ENCODE measurements at places on chromosomes 4 and X.

DNA sequence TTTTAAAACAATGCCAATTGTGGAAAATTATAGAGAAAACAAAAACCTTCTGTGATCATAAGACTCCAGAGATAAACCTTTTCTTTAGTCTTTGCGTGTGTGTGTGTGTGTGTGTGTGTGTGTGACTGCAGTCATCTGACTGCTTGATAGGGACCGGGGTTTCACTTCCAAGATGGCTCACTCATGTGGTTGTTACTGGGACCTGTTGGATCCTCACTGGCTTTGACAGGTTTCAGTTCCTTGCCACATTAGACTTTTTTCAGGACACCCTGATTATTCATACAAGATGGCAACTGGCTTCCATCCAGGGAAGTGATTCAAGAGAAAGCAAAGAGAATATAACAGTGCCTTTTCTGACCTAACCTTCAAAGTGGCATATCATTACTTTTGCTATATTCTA lies 21.9 kb upstream of the MAD2L1 start:
- no peak for DNase-seq

GRCh38 chr4:6272863-6273660 lies 3.4 kb downstream of the WFS1 start:
- peak; percentile 99 for DNase-seq

DNA sequence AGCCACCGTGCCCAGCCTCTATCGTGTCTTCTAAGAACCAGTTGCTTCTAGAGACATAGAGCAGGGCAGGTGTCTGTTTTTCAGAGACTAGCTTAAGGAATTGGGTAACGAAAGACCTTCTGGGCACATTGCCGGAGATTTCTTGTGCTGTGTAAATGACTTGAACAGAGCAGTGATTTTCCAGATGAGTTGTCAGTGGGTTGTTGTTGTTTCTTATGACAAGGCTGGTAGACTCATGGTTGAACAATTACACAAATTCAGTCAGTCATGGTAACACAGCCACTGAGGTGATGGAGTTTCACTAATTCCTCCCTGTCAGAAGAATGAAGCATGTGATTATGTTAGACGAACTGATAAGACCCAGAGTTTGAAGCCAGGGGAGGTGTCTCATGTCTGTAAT lies 20.5 kb upstream of the DDX3X start:
- DNase-seq, result no peak

- DNase-seq, result no peak
Measured at GRCh38 chr4:89307446-89308160, at the start of gene GPRIN3. Gene GPRIN3, minus strand, starts transcription at chr4:89307800. Its CDS starts 57,690 bp downstream, at chr4:89250110.

- no peak for DNase-seq
Measured at GRCh38 chr4:154559494-154560418, 3.1 kb upstream of the FGB start.

DNA sequence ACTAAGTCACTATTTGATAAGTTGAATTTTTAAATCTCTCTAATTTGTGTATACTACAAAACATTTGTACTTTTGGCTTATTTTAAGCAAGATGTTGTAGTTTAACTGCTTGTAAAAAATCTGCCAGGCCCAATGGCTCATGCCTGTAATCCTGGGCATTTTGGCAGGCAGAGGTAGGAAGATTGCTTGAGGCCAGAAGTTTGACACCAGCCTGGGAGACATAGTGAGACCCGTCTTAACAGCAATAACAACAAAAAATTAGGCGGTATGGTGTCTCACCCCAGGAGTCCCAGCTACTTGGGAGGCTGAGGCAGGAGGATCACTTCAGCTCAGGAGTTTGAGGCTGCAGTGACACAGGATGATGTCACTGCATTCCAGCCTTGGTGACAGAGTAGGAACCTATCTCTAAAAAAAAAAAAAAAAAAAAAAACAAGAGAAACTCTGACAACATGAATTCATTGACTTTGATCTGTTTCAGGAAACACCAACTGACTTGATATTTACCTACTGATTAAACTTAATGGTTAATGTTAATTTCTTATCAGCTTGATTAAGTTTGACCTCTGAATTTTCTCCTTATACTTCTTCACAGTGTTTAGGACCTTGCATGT lies 8.9 kb downstream of the FHIP1A start:
- no peak for DNase-seq

- DNase-seq, result peak; percentile 3
Measured at GRCh38 chrX:121000589-121000988, 15.0 kb upstream of the CT47A1 start.

DNA sequence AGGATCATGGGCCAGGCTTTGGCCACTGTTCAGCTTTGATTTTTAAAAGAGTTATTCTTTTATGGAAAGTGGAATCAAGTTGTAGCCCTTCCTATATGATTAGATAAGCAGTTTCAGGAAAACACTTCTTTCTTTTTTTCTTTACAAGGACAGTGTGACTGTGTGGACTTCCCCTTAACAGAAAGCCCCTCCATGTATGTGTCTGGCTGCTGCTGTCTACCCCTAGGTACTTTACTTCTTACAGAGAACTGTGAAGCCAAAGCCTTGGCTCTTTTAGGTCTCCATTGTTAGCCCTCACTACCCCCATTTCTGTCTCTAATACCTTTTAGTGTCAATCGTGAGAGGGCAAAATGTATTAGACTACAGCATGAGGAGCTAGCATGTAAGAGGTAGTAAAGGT lies 19.1 kb downstream of the VSIG1 start:
- DNase-seq, result no peak

GRCh38 chr4:3936184-3936583 lies 170.0 kb downstream of the ADRA2C start:
- no peak for DNase-seq

DNA sequence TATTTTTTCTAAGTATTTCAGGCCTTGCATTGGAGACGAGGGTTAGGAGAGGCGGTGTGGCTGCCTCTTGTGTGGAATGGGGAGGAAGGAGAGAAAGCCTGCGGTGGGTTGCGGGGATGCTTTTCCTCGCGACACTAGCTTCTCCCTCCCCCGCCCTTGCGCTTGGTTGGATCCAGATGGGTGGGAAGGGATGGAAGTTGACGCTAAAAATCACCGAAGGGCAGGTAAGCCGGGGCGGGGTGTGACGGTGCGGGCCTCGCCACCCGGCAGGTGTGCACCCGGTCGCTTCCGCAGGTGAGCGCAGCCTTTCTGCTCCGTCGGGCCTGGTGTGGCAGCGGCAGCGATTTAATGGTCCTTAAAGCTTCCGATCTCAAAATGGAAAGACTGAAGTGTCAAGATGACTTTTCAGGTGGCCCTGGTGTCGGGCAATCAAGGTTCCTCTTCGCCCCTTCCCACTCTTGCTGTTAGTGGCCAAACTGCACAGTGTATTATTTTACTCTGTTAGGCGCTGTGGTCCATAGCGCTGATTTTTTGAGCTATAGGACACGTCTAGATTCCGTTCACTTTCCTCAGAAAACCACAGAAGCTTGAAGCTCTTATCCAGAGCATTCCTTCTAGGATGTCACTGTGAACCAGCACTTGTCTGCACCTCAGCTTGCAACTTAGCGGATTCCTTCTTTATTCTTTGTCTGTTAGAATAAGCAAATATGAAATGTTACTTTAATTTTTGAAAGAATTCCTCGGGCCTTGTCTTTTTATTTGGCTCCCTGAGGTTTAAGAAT lies 765 bp downstream of the ENOPH1 start:
- DNase-seq, result no peak

GRCh38 chrX:138006180-138006579 lies 440.3 kb downstream of the ZIC3 start:
- no peak for DNase-seq

- DNase-seq, result no peak
Measured at GRCh38 chrX:13698432-13698831, 9.5 kb downstream of the RAB9A start.

- DNase-seq, result peak; percentile 15
Measured at GRCh38 chr4:39976945-39977488, 694 bp downstream of the PDS5A start.

GRCh38 chrX:48573690-48574269 lies 504 bp upstream of the RBM3 start:
- DNase-seq, result no peak

GRCh38 chrX:63250253-63250868 lies 100.8 kb downstream of the SPIN4 start:
- no peak for DNase-seq

DNA sequence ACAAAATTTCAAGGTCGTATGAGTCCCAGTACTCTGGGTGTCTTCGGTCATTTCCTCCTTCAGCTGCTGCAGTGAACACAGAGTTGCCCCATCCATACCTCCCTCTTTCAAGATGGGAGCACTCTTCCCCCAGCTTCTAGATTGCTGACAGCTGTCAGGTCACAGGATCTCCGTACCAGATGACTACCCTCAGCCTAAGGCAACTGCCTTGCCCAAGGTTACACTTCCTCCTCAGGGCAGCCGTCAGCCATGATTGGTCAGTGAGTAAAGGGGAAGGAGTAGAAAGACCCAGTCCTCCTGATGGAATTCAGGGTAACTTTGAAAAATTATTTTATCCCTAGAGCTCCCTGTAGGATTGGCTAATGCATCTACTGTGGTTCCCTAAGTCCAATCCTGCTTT lies 81.6 kb downstream of the NAF1 start:
- no peak for DNase-seq

DNA sequence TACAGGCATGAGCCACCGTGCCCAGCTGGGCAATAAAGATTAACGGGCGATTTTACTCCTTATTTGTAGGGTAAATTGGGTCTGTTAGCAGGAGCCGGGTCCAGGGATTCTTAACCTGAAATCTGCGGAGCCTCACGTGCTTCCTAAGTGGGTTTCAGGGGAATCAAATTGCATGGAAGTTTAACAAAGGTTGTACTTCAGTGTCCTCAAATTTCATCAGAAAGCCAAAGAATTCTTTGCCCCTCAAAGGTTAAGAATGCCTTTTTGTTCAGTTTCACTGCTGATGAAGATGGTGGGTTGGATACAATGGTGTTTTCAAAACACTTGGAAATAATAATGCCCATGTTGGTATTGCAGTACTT lies 67.9 kb downstream of the AFF1 start:
- no peak for DNase-seq

- peak; percentile 19 for DNase-seq
Measured at GRCh38 chrX:123884809-123885408, 25.1 kb downstream of the XIAP start.

- DNase-seq, result no peak
Measured at GRCh38 chrX:13652287-13652793, 601 bp upstream of the TCEANC start.

DNA sequence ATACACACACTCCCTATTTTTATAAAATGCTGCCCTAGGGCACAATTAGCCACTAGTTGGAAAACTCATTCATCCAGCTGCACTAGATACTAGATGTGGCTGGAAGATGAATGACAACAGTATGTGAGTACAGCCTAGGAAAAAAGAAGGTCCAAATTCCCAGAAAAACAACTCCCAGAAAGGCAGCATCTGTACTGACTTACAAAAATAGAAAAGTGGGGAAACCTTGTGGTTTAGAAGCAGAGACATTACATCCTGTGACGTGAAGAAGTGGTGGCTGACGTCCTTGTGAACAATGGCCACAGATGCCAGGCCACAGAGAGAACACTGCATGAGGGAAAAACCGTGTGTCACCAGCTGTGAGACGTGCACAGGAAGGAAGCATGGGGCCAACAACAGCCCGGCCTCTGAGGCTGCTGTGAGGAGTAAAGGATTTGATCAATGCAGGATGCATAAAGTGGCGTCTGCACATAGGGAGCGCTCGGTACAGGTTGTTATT lies 81.2 kb downstream of the SPRY1 start:
- no peak for DNase-seq

DNA sequence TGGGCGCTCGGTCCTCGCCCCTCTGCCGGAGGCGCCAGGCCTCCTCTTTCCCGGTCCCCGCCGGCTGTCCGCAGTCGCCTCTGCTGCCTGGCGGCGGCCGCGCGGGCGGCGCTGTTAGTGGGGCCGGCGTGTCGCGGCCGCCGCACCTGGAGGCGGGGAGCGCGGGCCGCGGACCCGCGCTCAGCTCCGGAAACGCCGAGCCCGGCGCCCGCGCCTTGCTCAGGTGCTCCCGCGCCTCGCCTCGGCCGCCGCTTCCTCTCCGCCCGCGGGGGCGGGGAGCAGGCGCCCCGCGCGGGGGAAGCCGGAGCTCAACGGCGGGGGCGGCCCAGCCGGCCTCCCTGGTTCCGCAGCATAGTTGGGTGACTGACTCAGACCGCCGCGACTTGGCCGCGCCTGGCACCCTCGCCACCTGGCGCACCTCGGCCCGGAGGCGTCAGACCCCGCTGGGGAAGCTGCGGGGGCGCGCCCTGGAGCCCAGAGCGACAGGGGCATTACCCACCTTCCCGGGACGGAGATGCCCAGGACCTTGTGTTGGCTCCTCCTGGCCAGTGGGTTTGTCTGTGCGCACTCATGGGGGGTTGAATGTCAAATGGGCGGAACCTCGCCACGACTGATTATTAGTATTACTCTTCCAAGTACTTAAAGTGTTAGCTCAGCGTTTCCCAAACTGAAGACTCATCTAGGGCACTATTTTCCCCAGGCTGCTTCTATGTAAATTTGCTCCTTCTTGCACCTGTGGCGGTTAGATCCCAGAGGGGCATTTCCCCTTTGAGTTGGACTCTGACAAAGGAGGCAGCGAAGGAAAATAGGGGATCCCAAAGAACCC lies at the start of gene ARAP2:
TSS of gene ARAP2 (minus strand) at position 258 of the 826 bp plus-strand sequence. CDS start 15,028 bp downstream, outside the sequence.
- DNase-seq, result peak; percentile 48

- no peak for DNase-seq
Measured at GRCh38 chr4:153683763-153684181, 308 bp upstream of the TLR2 start.

DNA sequence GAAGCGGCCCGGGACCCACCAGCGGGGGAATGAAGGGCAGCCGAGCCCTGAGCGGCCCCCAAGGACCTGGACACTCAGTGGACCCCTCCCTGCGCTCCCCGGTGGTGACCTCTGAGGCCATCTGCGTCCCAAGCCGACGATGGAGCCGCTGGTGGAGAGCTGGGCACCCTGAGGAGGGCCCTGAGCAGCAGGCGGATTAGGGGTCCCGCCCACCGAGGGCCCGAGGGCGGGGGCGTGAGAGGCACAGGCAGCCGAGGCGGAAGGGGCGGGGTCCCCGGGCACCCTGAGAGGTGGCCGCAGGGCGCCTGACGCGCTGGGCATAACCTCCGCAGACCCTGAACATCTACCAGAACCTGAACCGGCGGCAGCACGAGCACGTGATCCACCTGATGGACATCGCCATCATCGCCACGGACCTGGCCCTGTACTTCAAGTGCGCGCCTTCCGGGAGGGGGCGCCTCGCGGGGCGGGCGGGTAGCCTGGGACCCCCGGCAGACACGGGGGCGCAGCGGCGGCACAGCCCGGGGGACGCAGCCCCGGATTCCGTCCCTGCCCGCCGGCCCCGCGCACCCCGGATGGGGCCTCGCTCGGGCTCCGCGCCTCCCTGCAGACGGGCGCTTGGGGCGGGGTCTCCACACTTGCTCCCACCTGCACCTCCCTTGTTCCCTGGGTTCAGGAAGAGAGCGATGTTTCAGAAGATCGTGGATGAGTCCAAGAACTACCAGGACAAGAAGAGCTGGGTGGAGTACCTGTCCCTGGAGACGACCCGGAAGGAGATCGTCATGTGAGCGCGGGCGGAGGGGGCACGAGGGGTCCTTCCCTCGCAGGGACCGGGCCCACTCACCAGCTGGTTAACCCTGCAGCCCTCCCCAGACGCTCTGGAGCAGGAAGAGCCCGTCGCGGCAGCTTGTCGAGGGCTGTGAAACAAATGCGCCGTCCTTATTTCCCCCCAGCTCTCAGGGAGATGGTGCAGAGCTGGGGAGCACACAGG lies 10.3 kb downstream of the ATP5ME start:
- DNase-seq, result no peak

GRCh38 chr4:150990250-150990649 lies 24.8 kb downstream of the LRBA start:
- DNase-seq, result no peak

GRCh38 chrX:131066237-131066636 lies 8.1 kb downstream of the ARHGAP36 start:
- no peak for DNase-seq

GRCh38 chr4:4668355-4669210 lies 126.7 kb upstream of the STX18 start:
- no peak for DNase-seq
